Adrenal gland (tissue), 19 donors: ENCODE measurements at places on chromosomes 12 and 14. TPM values are rescaled to one million over a fixed set of nuclear protein-coding genes. Genes with fewer than 3 reads are reported as not detected.

- no peak for DNase-seq
These were observed 562.0 kb downstream of the ETNK1 start for GRCh38 chr12:23186950-23187349.

DNA sequence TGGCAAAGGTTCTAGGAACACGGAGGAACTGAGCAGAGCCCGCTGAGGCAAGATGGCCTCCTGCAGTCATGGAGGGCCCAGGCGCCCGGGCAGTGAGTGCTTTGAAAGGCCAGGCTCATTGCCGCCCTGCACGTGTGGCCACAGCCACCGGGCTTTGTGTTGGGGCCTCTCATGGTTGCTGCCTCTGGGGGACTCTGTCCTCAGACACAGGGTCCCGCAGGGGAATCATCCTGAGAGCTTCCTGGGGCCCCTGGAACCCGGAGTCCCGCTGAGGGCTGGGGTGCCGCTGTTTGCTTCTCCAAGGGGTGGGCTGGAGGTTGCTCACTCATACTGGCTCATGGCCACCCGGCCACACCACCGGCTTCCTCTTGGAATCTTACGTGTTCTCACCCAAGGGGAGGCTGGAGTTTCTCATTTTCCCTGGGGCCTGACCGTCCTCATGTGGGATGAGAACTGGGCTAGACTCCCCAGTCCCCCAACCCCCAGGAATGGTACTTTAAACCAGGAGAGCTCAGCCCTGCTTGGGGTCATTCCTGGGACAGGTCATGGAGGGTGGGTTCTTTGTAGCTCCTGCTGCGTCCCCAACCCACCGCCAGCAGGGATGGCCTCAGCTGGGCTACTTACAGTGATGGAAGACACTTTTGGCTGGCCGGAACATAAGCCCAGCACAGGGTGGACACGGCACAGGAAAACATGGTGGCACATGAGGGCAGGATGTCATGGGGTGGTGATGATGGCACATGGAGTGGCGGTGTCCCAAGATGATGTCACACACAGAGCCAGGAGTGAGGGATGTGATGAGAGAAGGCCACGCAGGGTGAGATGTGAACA lies 21.1 kb upstream of the LRTM2 start:
- no peak for DNase-seq

DNA sequence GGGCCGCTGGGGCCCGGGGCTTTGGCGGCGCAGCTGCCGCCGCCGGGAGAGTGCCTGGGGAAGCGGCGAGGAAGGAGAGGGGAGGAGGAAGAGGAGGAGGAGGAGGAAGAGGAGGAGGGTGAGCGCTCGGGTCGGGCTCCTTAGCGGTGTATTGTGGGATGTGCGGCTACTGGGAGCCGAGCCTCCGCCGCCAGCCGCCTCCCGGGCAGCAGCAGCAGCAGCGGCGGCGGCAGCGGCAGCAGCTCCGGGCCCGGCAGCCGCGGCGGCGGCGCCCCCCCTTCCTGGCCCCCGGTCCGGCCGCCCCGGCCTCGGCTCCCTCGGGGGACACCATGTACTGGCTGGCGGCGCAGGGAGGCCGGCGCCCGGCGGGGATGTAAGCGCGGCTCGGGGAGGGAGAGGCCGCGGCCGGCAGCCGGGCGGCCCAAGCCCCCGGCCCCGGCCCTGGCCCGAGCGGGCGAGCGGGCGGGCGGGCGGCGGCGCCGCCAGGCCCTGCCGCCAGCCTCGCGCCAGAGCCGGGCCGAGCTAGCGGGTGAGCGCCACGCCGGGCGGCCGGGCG lies at the start of gene SETD1B:
SETD1B (plus strand) TSS at position 149 of the 556 bp plus-strand sequence. CDS start 729 bp downstream, outside the sequence.
- DNase-seq, result peak; percentile 74

GRCh38 chr14:71533390-71533789 lies 398.8 kb upstream of the RGS6 start:
- DNase-seq, result no peak

DNA sequence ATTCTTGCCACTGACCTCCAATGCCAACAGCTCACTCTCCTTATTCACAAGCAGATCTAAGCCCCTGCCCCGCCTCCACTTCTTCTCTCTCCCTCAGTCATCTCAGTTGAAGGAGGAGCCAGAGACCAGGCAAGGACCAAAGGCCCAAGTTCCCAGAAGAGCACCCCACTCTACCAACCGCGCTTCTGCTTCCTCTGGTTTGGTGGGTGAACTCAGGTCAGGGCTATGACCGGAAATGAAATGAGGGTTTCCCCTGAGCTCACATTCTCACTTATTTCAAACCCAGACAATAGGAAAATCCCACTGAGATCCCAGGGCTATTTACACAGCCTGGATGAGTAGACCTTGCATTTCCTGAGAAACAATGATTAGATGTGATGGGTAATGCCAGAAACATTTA lies 9.9 kb downstream of the DPF3 start:
- no peak for DNase-seq

DNA sequence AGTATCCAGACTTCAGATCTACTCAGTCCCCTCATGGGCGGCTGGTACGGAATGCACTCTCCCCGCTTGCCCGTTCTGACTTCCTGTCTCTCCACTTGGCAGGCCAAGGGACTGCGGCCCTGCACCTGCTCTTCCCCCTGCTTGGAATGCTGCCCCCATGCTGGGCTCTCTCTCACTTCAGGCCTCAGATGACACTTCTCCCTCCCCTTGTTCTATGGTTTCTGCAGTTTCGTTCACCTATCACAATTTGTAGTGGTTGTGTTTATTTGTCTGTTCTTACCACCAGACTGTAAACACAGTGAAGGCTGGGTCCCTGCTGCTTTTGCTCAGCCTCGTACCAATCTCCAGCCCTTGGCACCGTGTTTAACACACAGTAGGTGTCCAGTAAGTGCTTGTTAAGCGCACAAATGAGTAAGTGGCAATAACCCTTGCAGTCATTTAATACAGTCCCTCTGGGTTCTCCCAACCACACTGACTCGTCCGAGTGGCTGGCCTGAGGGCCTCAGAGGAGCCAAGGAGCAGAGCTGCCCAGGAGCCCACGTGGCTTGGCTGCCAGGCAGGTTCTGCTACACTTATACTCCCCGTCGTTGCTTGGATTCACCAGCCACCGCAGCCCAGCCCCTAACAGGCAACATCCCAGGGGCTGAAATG lies 11.8 kb downstream of the SLC6A12 start:
- no peak for DNase-seq

DNA sequence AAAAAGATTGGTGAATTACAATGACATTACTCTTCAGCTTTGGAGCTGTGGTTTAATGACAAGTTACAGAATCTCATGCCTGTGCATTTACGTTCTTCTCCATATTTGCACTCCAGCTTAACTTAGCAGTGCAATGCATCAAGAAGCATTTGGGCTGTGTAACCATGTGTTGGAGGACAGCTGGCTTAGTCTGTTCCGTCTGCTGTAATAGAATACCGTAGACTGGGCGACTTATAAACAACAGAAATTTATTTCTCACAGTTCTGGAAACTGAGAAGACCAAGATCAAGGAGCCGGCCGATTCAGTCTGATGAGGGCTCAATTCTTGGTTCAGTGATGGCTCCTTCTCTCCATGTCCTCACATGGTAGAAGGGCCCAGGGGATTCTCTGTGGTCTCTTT lies 943.5 kb downstream of the BCL11B start:
- DNase-seq, result no peak

DNA sequence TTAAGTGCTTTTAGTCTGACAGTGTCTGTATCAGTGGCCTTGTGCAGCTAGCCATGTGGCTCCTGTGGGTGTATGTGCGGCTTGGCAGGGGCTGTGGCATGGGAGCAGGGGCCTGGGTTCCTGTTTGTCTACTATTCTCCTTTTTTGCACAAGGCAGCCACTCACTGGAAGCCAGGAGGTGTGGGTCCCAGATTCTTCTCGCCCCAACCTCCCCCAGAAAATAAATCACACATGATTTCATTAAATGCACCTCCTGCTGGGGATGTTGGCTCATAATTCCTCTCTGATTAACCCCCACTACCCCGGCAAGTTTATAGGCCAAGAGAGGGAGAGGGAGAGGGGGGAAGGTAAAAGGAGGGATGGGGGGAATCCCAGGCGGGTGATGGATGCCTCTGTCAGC lies 17.6 kb downstream of the CALCOCO1 start:
- DNase-seq, result no peak

GRCh38 chr12:63752283-63752682 lies 27.4 kb upstream of the RXYLT1 start:
- DNase-seq, result no peak

The HHIPL1 gene
- 1.3 TPM for total RNA-seq

The ESPL1 gene
- 4.1 TPM for total RNA-seq

The MYF5 gene
- not detected for total RNA-seq

The PKP2 gene
- 2.6 TPM for total RNA-seq
